ENCODE measurements at places on chromosomes 3 and 15.

DNA sequence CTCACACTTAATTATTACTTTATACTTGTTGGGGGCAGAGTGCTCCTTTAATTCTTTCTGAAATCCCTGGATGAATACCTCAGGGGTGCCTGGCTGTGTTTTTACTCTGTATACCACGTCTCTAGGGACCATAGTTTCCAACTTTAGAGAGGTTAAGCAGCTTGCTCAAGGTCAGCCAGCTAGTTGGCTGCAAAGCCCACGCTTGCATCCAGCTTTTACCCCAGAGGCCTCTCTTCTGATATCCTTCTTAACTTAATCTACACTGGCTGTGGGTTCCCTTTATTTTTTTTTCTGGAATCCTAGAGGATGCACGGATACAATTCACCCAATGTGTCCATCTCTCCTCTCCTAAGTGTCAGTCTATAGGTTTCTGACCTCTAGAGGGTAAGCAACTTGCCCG lies 1.4 kb downstream of the PDZRN3 start:
- no peak overlapping the region for H3K27ac ChIP-seq
- H3K4me1 ChIP-seq: no peaks in the 10 kb centered on the region
- H3K36me3 ChIP-seq: no peaks in the 10 kb centered on the region
- no peak for DNase-seq
- H3K27me3 ChIP-seq: no peaks in the 10 kb centered on the region
- peak overlapping the region; percentile 38 for H3K4me3 ChIP-seq

GRCh38 chr3:134126153-134126552 lies 96.4 kb upstream of the SLCO2A1 start:
- no peak overlapping the region for H3K4me3 ChIP-seq
- no peaks in the 10 kb centered on the region for H3K4me1 ChIP-seq
- no peak overlapping the region for H3K27ac ChIP-seq
- no peak for DNase-seq
- H3K27me3 ChIP-seq: no peaks in the 10 kb centered on the region

GRCh38 chr3:3639078-3639477 lies 160.2 kb upstream of the LRRN1 start:
- H3K27me3 ChIP-seq: no peaks in the 10 kb centered on the region
- no peak for DNase-seq
- no peak overlapping the region for H3K4me3 ChIP-seq
- H3K27ac ChIP-seq: no peak overlapping the region
- H3K36me3 ChIP-seq: no peaks in the 10 kb centered on the region

DNA sequence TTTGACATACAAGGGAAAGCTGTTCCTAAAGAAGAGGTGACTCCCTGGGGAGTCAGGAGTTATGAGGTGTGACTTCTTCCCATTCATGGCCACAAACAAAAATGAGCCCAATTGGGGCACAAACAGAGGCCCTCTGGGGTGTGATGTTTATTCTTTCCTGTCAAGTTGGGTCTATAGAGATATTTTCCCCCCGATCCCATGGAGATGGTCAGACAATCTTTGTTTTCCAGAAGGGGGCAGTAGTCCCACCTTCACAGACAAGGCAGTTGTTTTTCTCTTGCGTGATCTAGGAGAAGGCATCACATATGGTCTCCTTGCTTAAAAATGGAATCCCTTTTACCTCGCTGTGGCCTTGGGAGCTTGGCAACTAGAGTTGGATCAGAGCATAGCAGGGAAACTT lies 110.3 kb downstream of the MFSD1 start:
- H3K27me3 ChIP-seq: no peaks in the 10 kb centered on the region
- no peaks in the 10 kb centered on the region for H3K36me3 ChIP-seq
- no peaks in the 10 kb centered on the region for H3K4me1 ChIP-seq
- no peak overlapping the region for H3K4me3 ChIP-seq
- no peak for DNase-seq

- H3K27ac ChIP-seq: peak overlapping the region; percentile 46
- H3K36me3 ChIP-seq: peaks cover 5% of the 10 kb centered on the region
- no peaks in the 10 kb centered on the region for H3K27me3 ChIP-seq
- H3K4me3 ChIP-seq: no peak overlapping the region
- DNase-seq: peak; percentile 69
These were observed 49.1 kb downstream of the DNASE1L3 start for GRCh38 chr3:58161435-58162398.

- no peak for DNase-seq
- no peak overlapping the region for H3K4me3 ChIP-seq
- no peak overlapping the region for H3K27ac ChIP-seq
- no peaks in the 10 kb centered on the region for H3K4me1 ChIP-seq
- peaks cover 7% of the 10 kb centered on the region for H3K36me3 ChIP-seq
- no peaks in the 10 kb centered on the region for H3K27me3 ChIP-seq
These were observed 35.0 kb downstream of the RAB11A start for GRCh38 chr15:65904301-65904700.

GRCh38 chr15:68586274-68586961 lies 7.6 kb downstream of the CORO2B start:
- DNase-seq: no peak
- no peaks in the 10 kb centered on the region for H3K36me3 ChIP-seq
- H3K4me3 ChIP-seq: no peak overlapping the region
- no peaks in the 10 kb centered on the region for H3K27me3 ChIP-seq

DNA sequence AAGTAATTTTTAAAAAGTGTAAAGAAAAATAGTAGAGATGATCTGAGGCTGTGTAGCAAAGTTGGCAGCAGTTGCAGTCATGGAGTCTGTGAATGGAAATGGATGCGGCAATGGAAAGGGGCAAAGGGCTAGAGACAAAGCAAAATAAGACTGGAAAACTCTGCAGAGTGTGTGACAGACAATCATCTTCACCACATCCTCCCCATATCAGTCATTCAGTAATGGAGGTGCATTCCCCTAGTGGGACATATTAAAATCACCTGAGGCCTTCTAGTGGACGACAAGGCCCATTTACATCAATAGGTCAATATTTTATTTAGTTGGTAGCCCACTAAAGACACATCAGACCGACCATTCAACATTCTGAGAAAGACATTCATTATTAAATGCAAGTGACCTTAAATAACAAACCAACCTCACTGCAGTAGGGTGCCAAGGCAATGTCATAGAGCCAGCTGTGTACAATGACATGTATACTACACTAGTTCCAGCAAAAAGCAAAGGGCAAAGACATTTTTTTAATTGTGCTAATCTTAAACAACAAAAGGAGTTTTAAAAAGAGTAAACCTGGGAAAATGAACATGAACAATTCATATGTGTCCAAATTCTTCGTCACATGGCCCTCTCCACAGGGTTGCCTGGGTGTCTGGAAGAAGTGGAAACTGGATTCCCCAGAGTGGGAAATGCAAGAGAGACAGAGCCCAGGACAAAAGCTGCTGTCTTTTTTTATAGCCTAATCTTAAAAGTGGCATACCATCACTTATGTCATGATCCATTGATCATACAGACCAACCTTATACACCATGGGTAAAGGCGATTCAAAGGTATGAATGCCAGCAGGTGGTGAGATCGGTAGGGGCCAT lies 15.6 kb upstream of the RAP2B start:
- H3K27ac ChIP-seq: no peak overlapping the region
- no peak for DNase-seq
- no peaks in the 10 kb centered on the region for H3K36me3 ChIP-seq
- no peak overlapping the region for H3K4me3 ChIP-seq
- H3K4me1 ChIP-seq: no peaks in the 10 kb centered on the region
- no peaks in the 10 kb centered on the region for H3K27me3 ChIP-seq

DNA sequence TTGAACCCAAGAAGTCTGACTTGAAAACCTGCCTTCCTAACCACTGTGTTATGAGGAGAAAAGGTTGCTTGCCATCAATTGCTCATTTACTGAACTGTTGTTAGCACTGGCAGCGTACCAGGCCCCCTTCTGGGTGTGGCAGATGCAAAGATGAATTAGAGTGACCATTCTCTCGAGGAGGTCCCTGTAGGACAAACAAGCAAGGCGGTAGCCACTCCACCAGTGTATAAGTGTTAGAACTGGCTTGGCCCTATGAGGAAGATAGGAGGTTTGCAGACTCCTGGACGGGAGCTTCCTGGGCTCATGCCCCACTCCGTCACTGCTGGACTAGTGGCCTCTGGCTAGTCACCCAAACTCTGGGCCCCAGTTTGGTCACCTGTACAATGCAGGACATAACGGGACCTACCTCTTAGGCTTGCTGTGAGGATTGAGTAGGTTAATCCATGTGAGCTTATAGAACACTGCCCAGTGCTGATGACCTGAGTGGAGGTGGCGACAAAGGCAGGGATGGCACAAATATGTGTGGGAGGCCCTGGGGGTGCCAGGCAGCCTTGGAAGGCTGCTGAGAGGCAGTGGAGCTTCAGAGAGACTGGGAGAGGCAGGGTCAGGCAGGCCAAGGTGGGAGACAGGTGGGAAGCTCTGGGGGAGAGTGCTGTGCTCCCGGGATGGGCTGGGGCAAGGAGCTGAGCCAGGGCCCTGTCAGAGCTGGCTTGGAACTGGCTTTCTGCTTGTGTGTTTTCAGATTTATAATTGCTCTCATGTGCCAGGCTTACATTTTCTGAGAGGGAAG lies 145.9 kb downstream of the DNAJB8 start:
- H3K4me1 ChIP-seq: no peaks in the 10 kb centered on the region
- no peaks in the 10 kb centered on the region for H3K36me3 ChIP-seq

GRCh38 chr3:31559872-31560534 lies 27.3 kb downstream of the STT3B start:
- no peaks in the 10 kb centered on the region for H3K27me3 ChIP-seq
- H3K4me3 ChIP-seq: no peak overlapping the region
- H3K27ac ChIP-seq: no peak overlapping the region
- H3K36me3 ChIP-seq: no peaks in the 10 kb centered on the region
- DNase-seq: no peak

- no peaks in the 10 kb centered on the region for H3K27me3 ChIP-seq
- no peak overlapping the region for H3K27ac ChIP-seq
- peaks cover 8% of the 10 kb centered on the region for H3K36me3 ChIP-seq
- H3K4me3 ChIP-seq: no peak overlapping the region
- H3K4me1 ChIP-seq: no peaks in the 10 kb centered on the region
- no peak for DNase-seq
These were observed 60.8 kb upstream of the UMPS start for GRCh38 chr3:124669470-124669869.

DNA sequence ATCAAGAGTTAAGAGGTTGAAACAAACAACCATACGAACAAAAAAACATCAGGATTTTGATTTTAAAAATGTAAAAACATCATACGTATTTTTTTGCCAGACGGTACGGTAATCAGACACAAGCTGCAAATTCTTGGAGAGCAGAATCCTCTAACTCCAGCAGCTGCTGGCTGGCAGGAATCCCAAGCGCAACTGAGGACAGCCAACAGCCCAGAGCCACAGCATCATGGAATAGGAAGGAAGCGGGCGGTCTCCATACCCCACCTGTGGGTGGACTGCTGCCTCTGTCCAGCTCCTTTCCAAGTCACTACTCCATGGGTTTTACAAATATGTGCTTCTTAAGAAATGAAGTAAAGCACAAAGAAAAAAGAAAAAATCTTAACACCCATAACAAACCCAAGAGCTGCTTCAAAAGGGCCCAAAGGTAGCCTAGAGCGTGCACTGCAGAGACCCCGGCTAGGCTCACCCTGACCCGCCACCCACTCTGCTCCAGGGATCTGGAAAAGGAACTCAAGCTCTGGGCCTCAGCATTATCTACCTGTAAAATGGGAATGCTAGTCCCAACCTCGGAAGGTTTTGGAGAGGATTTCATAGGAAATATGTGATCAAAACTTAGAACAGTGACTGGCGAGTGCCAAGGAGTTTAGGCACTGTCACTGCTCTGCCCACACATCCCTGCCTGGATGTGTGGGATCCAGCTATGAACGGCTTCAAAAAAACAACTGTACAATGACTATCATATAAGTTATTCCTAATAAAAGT lies 33.4 kb downstream of the ZXDC start:
- no peaks in the 10 kb centered on the region for H3K27me3 ChIP-seq
- no peak for DNase-seq
- H3K4me3 ChIP-seq: no peak overlapping the region
- no peaks in the 10 kb centered on the region for H3K4me1 ChIP-seq

- H3K4me1 ChIP-seq: peaks cover 15% of the 10 kb centered on the region
- no peak overlapping the region for H3K4me3 ChIP-seq
- H3K36me3 ChIP-seq: no peaks in the 10 kb centered on the region
- H3K27me3 ChIP-seq: no peaks in the 10 kb centered on the region
- DNase-seq: no peak
These were observed 20.6 kb downstream of the UBE3A start for GRCh38 chr15:25418202-25418601.

DNA sequence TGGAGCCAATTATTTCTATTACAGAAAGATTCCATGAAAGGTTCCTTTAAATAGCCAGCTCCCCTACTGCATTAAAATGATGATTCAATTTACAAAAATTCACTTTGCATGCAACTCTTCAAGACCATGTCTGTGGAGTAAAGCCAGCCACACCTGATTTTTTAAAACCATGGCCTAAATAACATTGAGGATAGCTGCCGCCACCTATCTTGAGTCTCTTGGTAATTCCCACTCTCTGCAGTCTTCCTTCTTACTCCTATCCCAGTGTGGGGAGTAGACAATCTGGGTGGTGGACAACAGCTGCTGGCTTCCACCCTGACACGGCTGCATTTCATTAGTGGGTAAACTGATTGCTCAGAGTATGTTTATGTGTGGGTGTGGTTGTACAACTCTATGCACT lies 10.7 kb downstream of the LRTM1 start:
- no peak overlapping the region for H3K4me3 ChIP-seq
- H3K27me3 ChIP-seq: no peaks in the 10 kb centered on the region
- H3K36me3 ChIP-seq: no peaks in the 10 kb centered on the region
- no peaks in the 10 kb centered on the region for H3K4me1 ChIP-seq
- H3K27ac ChIP-seq: no peak overlapping the region
- DNase-seq: no peak

DNA sequence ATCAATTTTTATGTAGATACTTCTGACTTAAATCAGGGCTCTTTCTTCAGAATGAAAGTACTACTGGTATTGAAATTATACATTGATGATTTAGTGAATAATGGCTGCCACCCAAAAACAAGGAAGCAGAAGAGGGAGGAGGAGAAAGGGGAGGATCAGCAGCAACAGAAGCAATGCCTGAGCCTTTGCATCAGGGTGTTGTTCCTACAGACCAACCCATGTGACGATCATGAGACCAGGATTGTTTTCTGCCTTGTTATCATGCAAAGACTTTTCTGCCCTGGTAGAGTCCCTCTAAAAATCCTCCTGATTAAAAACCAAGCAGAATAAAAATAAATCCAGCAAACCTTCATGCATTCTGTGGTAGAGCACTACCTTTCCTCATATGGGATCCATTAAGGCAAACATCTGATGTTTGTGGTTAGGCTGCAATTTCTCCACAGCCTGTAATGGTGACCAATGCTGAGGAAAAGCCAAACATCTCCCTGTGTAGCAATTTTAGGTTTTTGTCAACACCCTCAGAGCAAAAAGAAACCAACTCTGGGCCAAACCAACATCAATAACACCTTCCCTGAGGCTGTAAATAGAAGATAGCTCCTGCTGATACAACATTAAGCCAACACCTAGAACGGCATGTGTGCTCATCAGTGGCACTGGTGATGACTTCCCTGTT lies 191.7 kb downstream of the ATP8B4 start:
- H3K27me3 ChIP-seq: no peaks in the 10 kb centered on the region
- no peak overlapping the region for H3K27ac ChIP-seq
- H3K4me3 ChIP-seq: no peak overlapping the region
- H3K36me3 ChIP-seq: no peaks in the 10 kb centered on the region
- no peak for DNase-seq

- no peak overlapping the region for H3K27ac ChIP-seq
- H3K4me1 ChIP-seq: no peaks in the 10 kb centered on the region
- no peaks in the 10 kb centered on the region for H3K36me3 ChIP-seq
- no peak overlapping the region for H3K4me3 ChIP-seq
- no peaks in the 10 kb centered on the region for H3K27me3 ChIP-seq
These were observed 577.9 kb upstream of the EPHA6 start for GRCh38 chr3:96236522-96236921.

Measured in thyroid gland (tissue), 4 donors.